ENCODE measurements at places on chromosomes 2 and 18.

GRCh38 chr2:218500501-218501060 lies 67.6 kb downstream of the USP37 start:
- DNase-seq, result no peak

GRCh38 chr2:144154205-144154604 lies 365.7 kb downstream of the ZEB2 start:
- no peak for DNase-seq

- no peak for DNase-seq
Observed at GRCh38 chr2:234795272-234795920, 156.4 kb upstream of the SH3BP4 start.

DNA sequence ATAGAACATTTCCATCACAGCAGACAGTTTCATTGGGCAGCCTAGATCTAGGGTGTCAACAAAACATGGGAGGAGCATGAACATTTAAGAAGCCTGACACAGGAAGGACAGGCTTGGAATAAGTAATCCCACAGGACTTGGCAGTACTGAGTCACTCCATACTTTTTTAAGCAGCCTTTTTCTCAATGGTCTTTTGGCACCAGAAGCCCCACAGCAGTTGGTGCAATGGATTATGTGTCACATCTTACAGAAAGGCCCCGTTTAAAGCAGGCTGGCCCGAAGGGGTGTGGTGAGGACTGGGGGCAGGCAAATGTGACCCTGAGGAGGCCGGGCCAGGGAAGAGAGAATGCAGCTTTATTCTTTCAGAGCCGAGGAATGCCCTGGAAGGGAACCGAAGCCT lies 26.6 kb downstream of the SPTBN1 start:
- DNase-seq, result no peak

GRCh38 chr2:75142081-75142480 lies 57.2 kb downstream of the TACR1 start:
- no peak for DNase-seq

DNA sequence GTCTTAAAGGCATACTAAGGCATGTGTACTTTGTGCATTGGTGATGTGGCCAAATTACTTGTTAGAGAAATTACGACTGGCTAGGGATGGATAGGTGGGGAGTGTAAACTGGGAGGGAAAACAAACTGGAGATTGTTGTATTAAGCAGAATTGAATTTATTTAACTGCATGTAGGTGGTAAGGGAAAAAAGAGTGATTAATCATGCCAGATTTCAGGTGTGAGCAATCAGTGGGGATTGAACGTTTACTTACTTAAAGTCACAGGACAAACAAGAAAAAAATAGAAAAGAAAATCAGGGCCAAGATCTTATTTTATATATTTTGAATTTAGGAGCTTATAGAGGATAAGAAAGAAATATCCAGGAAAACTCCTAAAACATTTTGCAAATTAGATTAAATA lies 88.6 kb downstream of the GULP1 start:
- no peak for DNase-seq

DNA sequence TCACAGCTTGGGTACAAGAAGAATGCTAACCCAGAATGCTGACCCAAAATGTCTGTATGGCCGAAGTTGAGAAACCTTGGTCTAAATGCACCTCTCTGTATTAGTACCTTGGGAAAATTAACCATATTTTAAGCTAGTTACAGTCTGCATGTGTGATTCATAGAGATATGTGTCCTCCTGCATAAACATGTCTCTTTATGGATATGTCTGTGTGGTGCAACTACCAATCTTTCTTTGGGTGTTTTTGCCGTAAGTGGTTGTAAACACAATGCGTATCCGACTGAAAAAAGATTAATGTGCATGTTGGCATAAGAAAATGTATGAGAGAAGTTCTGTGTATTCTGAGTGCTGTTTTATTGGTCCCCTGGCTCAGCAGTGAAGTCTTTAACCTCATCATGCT lies 54.2 kb upstream of the GAREM2 start:
- no peak for DNase-seq

GRCh38 chr2:70472221-70472890 lies 81.3 kb downstream of the TGFA start:
- DNase-seq, result peak; percentile 38

DNA sequence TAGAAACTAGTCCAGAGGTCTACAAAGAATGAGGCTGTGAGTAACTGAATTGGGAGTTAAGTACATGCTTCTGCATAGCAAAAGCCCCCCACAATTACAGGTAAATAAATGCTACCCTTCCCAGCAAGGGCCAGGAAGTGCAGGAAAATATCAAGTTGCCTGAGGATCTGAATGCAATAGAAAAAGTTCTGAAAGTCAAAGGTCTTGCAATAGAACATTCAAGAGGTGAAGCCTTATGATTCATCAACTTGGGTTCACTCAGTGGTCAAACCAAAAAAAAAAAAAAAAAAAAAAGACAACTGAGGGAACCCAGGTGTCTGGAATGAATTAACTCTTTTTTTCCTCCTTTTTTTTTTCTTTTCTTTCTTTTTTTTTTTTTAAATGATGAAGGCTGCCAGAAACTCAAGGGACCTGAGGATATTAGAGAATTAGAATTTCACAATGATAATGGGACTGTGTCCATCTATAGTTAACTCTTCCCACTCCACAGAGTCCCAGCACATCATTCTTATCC lies 42.9 kb upstream of the RFX8 start:
- no peak for DNase-seq

DNA sequence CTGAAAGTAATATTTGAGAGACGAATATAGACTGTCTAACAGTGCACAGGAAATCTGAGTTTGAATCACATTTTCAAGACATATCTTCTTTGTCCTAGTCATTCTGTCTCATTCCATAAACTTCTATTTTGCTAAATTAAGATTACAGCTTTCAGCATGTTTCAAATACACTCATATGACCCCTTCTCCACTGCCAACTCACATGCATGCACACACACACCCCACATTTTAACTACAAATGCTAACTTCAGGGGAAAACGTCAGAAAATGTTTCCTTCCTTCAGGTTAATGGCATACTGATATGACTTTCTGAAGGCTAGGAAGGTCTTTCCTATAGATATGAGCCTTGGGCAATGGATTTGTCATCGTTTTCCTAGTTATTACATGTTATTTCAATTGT lies 373.7 kb downstream of the RBM43 start:
- DNase-seq, result no peak

DNA sequence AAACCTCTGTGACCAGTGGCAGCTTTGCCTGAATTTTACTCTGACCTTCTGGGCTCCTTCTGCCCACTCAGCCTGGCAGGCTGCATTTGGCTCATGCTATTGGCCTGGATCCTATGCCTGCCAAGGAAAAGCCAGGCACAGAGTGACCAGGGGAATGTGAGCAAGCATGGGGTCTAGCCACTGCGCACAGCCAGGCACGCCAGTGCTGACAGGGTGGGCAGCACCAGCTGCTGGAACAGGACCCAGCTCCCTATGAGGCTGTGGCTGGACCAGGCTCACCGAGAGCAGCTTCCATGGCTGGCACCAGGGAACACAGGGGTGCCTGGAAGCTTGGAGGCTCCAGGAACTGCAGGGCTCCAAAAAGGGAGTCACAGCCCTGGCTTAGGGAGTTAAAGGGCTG lies 311.5 kb upstream of the SYT4 start:
- DNase-seq, result no peak

DNA sequence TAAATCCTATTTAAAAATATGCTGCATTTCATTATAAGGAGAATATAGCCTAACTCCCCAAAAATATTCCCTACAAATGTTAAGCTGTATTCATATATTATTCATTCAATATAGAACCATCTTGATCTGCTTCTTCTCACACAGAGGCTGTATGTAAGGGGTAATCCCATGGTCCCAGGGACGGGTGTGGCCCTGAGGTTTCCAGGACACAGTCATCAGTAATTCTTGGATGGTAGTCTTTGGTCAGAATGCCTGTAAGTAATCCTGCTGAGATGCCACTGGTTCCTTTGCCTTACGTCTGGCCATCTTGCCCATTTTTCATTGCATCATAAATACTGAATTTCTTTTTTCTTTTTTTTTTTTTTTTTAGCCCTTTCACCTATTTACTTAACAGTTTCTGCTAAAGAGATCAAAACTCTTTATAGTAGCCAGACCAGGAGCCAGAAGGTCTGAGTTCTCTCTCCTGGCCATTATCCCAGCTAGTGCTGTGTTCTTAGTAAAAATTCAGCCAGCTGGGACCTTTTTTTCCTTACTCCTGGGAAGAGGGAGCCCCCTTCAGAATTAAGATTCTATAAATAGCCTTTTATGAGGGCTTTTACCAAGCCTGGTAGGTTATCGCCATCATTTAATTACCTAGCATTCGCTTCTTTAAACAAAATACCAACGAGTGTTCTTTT lies 134.9 kb downstream of the SOX11 start:
- peak; percentile 22 for DNase-seq

- no peak for DNase-seq
Observed at GRCh38 chr2:54541995-54542394, 85.9 kb downstream of the SPTBN1 start.

DNA sequence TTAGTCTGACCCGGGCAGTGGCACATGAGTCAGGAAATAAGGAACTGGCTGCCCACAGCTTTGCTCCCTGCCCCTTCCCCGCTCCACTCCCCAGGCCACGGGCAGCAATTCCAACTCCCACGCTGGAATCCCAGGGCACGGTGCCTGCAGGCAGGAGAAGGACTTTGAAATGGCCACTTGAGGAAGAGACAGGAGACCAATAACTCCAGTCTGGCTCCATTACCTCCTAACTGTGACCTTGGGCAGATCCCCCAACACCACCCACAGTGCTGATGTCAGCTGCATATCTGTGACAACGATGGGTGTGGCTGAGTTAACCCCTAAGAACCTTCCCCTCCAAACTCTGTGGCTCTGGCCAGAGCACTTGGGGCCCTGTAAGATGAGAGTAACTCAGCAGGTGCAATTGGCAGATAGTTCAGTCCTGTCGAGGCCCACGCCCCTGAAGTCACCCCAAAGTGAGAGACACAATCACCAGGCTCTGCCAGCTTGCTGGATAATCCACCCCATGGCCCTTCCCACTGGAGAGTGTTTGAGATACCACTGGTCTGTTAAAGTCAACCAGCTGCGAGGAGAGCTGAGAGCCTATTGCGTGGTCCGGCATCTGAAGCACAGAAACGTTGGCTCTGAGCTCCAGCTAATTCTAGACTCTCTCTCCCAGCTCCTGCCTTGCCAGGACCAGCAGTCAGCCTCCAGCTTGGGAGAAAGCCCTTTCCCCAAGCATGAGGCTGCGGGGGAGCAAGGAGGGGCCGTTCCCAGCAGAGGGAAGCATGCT lies 175.2 kb downstream of the TNS1 start:
- no peak for DNase-seq

- no peak for DNase-seq
Observed at GRCh38 chr2:48144777-48145176, 238.5 kb upstream of the FBXO11 start.

DNA sequence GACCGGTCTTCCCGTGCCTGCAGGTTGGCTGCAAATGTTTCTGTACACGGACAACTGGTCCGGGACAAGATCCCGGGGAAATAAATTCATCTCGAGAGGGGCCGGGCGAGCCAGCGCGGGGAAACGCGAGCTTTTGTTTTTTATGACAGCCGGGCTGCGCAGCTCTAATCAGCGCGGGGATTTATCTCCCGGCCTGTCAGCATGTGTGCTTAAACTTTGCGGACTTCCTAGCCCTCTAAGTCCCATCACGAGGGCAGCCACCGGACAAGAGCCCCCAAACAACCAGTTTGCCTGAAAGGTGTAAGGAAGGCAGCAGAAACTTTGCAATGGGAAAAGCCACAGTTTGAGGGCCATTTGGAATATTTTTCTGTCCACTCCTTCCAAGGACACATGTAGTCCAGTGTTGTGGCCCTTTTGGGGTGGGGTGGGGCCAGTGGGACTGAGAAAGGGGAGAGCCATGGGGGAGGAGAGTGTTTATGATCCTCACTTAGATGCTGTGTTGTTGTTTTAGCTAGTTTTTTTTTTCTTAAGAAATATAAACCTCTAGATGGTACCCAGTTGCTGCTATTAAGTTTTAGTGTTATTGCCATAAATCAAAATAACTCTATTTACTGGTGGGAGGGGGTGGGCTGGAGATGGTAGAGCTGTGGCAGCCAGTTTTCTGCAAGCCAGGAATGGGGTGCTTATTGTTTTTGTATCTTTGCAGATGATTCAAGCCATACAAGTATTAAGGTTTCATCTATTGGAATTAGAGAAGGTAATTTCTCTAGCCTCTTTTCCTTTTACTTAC lies 6.0 kb downstream of the MEIS1 start:
- DNase-seq, result no peak

GRCh38 chr18:11147371-11147951 lies 1.9 kb downstream of the PIEZO2 start:
- DNase-seq, result no peak

GRCh38 chr2:121903037-121903689 lies 147.7 kb downstream of the TSN start:
- DNase-seq, result peak; percentile 80

GRCh38 chr18:75003764-75004690 lies 204.9 kb downstream of the PTGR3 start:
- DNase-seq, result peak; percentile 32

DNA sequence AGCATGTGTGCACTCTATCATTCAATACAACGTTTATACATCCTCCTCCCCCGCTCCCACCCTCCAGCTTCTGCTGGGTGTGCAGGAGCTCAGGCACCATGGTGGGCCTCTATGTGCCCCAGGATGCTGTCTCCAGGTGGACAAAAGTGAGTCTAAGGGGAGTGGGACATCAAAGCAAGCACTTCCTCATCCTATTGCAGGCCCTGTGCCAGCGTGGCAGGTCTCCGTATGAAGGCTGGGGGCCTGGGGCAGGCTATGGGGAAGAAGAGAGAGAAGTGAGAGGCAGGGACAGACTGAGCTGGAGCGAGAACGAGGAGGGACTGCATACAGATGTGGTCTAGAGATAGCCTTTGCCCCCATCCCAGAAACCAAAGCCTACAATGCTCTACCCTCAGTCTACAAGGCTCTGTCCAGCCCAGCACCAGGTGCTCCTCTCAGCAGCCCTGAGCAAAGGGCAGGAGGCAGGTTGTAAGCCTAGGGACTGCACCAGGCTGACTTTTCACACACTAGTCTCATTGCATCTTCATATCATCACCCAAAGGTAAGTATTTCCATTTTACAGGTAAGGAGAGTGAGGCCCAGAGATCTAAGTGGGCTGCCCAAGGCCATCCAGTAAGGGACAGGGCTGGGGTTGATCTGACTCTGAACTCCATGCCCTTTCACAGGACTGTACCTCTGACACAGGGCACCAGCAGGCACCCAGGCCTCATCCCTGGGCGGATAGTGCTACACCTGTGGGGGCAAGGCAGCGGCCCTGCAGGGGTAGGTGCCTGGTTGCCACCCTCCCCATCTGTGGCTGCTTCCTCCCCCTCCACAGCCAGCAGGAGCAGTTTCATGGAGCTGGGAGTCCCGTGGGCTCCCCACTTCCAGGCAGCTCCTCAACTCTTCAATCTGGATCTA lies 14.0 kb upstream of the ARID5A start:
- no peak for DNase-seq

- DNase-seq, result peak; percentile 59
Observed at GRCh38 chr2:157874997-157875640, 1.0 kb downstream of the ACVR1 start.

All from NCI-H2171 treated with DMSO at 0.1 percent for 48 hours (cell line).